ENCODE measurements at places on chromosomes 1 and 21.

GRCh38 chr1:82319546-82319945, 518.8 kb downstream of the ADGRL2 start:
- DNase-seq, result no peak

DNA sequence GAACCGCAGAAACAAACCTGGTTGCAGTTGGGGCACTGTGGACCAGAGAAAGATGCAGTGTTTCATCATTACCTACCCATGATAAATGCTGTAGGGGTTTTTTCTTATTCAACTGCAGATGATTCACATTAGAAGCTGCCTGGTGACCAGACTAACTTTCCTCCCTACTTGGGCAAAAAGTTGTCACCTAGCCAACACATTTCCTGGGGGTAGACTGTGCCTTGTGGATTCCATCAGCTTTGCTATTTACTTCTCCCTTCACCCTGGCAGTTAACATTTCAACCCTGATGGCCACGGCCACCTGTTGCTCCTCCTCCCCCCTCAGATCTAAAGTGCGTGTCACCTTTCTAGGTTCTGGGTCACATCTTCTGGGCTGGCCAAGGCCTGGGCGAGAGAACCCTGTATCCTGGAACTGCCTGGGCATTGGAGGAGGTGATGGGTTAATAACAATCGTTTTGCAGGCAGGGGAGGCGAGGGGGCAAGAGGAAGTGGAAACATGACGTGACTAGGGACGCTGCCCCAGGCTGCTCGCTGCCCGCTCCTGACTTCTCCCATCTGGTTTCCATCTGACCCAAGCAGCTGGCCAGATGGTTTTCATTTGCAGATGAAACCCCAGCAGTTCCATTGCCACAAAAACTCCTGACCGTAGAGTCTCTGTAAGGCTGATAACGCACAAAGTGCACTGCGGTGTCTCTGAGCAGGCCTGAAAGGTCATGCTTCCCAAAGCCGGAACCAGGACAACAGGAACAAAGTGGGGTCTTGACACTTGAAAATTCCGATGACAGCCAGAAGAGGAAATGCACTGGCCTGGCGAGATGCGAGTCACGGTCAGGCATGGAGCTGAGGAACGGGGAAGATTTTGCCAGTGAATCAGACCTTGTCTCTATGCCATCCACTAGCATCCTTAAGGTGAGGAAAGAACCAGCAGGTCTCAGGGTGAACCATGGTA, 36.6 kb downstream of the CAPZB start:
- peak; percentile 100 for DNase-seq

- peak; percentile 47 for DNase-seq
These were observed 214.5 kb downstream of the VAV3 start for GRCh38 chr1:107750364-107750959.

- DNase-seq, result peak; percentile 75
These were observed 48.1 kb upstream of the ENAH start for GRCh38 chr1:225700889-225701465.

DNA sequence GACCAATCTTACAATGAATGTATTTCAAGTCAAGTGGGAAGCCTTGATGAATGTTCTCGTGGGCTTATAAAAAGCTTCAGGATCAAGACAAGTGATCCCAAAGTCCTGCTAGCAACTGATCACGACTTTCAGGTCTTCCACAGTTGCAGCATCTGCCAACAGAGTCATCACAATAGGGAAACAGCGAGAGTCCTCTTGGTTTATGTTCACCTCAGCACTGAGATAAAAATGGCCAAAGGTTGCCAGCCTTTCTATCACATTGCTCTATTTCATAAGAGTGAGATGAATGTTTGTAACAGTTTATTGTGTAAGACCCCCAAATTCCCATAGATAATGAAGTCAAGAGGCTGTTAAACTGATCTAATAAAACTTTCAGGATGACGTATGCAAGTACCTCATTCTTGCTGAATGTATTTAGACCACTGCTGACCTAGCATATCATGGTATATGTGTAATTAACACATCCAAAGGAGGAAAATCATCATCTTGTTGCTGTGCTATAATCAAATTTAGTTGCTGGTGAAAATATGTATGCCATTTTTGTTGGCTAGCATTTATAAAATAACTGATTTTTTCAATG, 150.6 kb downstream of the TGFBR3 start:
- DNase-seq, result no peak

GRCh38 chr21:17794518-17795145, 24.5 kb downstream of the C21orf91 start:
- DNase-seq, result no peak

Data from RPMI7951 (cell line).